ENCODE measurements at places on chromosomes 7 and 10. TPM values are rescaled to one million over a fixed set of nuclear protein-coding genes. Genes with fewer than 3 reads are reported as not detected.

WDR86 gene
- not detected for polyA plus RNA-seq

ANK3 gene
- polyA plus RNA-seq = 9.1 TPM

- no peak for DNase-seq
Observed at GRCh38 chr10:93475227-93475626, 6.9 kb downstream of the MYOF start.

- DNase-seq = no peak
Observed at GRCh38 chr10:61217851-61218565, 235.2 kb downstream of the TMEM26 start.

- peak; percentile 35 for DNase-seq
Observed at GRCh38 chr10:43899224-43899959, 250.7 kb upstream of the ZNF32 start.

ERVW-1 gene
- polyA plus RNA-seq = not detected

Measured in keratinocyte (primary cell).